T follicular helper cell (primary cell): ENCODE measurements at places on chromosomes 1 and 21.
A peak's percentile ranks its signal among the peaks of the same experiment; 100 is the strongest.

GRCh38 chr1:30599721-30600120, 123.7 kb downstream of the MATN1 start:
- no peak for DNase-seq

DNA sequence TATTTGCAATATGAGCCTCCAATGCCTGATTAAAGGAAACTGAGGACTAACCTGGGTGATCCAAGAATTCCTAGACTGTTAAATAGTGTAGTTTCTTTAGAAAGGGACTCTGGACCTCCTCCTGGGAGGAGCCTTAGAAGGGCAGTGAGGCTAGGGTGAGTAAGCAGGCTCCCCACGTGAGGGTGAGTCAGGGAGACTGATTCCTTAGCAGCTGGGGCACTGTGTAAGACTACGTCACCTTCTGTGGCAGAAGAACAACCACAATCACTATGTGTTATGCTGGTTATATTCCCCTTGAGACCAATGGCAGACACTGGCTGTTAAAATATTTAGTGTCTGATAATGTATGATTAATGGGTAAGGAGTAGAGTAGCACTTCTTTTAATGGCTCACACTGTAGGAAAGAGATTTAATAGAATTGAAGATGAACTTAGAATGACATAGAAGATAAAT, 53.3 kb upstream of the SYT14 start:
- DNase-seq, result no peak

DNA sequence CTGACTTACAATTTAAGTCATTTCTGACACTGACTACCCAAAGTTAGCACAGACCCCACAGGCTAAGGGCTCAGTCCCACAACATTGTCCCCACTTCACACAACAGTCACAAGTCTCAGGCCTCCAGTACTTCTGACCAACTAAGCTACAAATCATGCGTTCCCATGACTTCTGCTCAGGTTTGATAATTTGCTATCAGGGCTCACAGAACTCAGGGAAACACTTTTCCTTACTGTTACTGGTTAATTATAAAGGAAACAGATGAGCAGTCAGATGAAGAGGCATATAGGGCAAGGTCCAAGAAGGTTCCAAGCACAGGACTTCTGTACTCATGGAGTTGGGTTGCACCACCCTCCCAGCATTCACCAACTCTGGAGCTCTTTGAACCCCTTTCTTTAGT, 151.2 kb upstream of the TNR start:
- no peak for DNase-seq

- DNase-seq, result no peak
Observed at GRCh38 chr1:6116137-6116536, 64.0 kb downstream of the CHD5 start.

- no peak for DNase-seq
Observed at GRCh38 chr1:54314696-54315095, 91.5 kb downstream of the SSBP3 start.

DNA sequence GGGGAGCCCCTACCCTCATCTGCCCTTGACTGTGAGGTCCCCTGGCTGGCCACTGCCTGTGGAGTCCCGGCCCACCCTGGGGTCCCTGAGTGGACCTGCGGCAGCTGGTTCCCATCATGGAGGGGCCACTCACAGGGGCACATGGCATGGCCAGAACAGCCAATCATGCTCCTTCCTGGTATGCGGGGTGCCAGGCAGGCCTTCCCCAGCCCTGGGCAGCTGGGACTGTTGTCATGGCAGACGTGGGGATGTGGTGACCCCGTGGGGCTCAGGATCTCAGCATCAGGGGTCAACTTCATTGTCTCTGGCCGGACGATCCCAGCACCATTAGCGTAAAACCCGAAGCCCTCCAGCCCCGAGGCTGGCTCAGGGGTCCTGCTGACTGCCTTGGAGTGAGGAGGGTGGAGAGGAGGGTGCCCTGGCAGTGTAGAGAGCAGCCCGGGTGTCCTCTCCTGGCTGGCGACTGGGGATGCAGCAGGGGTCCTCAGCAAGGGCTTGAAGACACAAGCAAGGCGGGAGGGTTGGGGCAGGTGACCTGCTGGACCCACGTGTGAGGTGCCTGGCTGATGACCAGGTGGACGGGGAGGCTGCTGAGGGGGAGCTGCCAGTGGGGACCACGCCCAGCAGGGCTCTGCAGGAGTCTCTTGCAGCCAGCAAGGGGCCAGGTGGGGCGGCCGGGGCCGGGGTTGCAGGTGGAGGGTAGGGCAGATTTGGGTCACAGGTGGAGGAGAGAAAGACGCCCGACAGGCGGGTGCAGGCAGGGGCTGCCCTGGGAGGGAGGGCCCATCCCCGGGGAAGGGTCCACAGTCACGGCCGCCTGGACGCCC, 45.1 kb downstream of the TRIM11 start:
- DNase-seq, result no peak

DNA sequence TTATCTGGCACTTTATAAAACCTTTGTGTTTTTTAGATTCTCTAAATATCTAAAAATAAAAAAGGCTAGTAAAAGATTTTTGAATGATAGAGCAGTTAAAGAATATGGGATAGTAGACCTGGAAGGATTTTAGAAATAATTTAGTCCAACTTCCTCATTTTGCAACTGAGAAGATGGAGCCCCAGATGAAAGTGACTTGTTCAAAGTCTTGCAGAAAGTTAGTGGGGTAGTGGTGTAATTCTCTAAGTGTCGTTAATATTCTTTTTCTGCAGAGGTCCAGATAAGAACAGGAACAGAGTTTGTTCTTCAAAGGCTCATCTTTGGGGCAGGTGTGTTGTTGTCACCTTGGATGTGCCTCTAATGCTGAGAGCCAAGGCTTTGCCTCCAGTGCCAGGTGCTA, 159.5 kb downstream of the DISC1 start:
- no peak for DNase-seq

DNA sequence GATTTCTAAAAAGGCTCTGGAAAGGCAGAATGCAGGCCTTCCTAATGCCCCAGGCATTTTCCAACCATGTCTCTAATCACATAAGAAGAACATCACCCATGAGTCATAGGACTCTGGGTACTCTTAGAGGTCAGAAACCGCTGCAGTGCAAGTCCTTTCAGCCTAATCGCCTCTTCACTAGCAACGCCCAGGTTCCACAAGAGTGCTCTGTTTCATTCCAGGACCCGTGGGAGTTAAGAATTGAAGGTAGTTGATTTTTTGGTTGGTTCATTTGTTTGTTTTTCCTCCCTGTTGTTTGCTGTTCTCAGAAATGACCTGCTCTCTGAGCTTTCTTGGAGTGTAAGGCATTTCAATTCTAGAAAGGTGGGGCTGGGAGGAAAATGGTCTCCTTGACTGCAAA, 123.2 kb downstream of the NR5A2 start:
- DNase-seq, result no peak

GRCh38 chr1:20153000-20153418, 13.9 kb downstream of the PLA2G2F start:
- DNase-seq, result no peak

DNA sequence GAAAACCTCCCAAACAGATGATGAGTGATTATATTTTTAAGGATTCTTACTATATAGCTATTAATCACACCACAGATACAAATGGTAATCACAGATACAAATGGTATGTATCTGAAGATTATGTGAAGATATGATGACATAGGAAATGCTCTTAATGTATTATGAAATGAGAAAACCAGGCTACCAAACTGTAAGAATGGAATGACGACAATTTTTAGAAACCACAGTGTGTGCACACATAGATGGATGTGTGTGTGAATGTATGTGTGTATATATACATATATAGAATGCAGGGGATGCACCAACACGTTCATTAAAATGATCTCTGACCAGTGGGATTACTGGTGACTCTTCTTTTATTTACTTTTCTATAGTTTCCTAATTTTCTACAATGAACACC, 21.5 kb upstream of the ENAH start:
- DNase-seq, result no peak

GRCh38 chr1:59990470-59990869, 63.9 kb upstream of the CYP2J2 start:
- no peak for DNase-seq

- DNase-seq, result peak; percentile 40
Observed at GRCh38 chr1:42173155-42173933, 8.8 kb upstream of the GUCA2A start.

DNA sequence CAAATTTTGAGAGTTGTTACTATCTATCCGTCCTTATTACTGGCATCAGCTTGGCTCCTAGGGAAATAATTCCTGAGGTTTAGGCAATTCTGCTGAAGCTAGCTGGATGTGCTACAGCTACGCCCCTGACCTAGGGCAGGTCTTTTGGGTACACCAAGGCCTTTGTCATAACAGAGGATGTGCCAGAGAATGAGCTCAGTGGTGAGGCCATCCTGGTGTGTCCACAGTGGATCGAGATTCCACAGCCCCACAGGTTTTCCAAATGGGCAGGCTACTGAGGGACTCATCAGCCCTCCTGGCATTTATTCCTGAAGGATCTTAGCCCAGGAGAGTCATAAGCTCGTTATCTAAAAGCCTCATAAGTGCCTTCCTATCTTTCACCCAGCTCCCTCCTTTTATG, 475.2 kb upstream of the USP24 start:
- no peak for DNase-seq

DNA sequence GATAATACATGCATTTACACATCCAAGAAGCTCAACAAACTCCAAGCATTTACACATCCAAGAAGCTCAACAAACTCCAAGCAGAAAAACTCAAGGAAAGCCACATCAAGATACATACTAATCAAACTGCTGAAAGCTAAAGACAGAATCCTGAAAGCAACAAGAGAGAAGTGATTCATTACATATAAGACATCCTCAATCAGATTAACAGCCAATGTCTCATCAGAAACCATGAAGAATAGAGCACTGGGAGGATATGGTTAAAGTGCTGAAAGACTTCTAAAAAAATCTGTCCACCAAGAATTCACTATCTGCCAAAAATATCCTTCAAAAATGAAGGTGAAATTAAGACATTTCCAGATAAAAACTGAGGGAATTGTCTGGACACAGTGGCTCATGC, 45.7 kb upstream of the BATF3 start:
- no peak for DNase-seq

GRCh38 chr21:37683396-37684114, 232.7 kb downstream of the KCNJ6 start:
- no peak for DNase-seq

GRCh38 chr1:214567481-214567980, 16.1 kb upstream of the PTPN14 start:
- no peak for DNase-seq

GRCh38 chr1:181893937-181894336, 167.6 kb downstream of the ZNF648 start:
- DNase-seq, result no peak

GRCh38 chr1:171984262-171984661, 143.0 kb downstream of the DNM3 start:
- no peak for DNase-seq

DNA sequence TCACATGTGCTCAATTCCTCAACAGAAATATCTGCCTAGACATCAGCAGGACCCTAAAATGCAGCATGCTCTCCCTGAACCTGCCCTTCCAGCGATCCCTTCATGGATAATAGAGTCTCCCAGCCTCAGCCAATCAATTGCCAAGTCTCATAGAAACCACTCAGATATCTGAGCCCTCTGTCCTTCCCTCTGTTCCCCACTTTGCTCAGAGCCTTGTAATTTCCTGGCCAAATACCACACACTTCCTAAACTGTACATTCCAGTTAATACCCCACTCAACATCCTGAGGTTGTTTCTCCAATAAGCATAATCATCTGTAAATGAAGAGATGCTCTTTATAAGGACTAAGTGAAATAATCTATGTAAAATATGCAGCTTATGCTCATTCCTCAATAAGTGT, 59.3 kb upstream of the PTGFRN start:
- DNase-seq, result no peak

DNA sequence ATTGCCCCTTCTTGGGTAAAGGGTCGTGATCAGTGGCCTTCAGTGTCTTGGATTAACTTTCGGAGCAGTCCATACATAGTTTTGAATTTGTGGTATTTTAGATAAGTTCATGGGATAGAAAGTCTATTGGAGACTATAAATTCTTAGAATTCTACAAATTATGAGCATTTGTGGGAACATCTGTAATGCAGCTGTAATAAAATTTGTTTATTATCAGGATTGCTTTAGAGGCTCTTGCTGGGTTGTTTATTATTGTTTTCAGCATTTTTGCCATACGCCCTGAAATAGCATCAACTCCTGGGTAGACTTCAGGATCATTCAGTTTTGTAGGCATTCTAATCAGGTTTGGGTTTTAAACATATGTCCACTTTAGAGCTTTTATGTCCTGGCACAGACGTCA, 16.1 kb downstream of the LAMC1 start:
- no peak for DNase-seq

- DNase-seq, result no peak
Observed at GRCh38 chr21:17428484-17428869, 84.4 kb upstream of the CXADR start.

GRCh38 chr1:220877377-220878095, 1.7 kb upstream of the HLX start:
- DNase-seq, result no peak

- DNase-seq, result no peak
Observed at GRCh38 chr1:29793653-29794348, 557.5 kb downstream of the PTPRU start.

GRCh38 chr1:111402083-111402482, 25.5 kb downstream of the OVGP1 start:
- DNase-seq, result no peak

GRCh38 chr1:47767741-47768100, 229.5 kb downstream of the TRABD2B start:
- no peak for DNase-seq

- DNase-seq, result no peak
Observed at GRCh38 chr1:197909384-197909783, 7.0 kb downstream of the C1orf53 start.

DNA sequence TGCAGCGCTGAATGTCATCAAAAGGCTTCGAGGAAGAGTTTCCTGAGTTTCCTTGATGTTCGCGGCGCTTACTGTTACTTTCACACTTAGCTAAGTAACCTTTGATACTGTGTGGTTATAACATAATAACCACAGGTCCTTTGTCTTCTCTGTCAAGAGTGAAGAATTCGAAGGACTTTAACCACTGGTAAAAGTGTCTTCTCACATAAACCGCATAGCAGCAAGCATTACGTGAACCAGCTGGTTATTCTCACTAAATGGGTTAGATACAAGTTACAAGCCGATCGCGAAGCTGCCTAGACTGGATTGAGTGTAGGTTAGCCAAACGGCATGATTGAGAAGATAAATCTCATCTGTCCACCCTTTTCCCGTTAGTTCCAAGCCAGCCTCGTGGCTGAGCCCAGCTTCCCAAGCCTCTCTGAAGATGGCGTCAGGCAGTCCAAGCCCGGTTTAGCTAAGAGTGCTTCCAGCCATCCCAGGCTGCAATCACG, 18.3 kb upstream of the IFNGR2 start:
- DNase-seq, result no peak
